Left lung (tissue), 14 donors: ENCODE measurements at places on chromosomes 3 and 15. TPM values are rescaled to one million over a fixed set of nuclear protein-coding genes. Genes with fewer than 3 reads are reported as not detected.
A peak's percentile ranks its signal among the peaks of the same experiment; 100 is the strongest.

GRCh38 chr3:143109861-143110260, 9.7 kb upstream of the CHST2 start:
- DNase-seq, result no peak

GRCh38 chr15:65468229-65468909, 45.6 kb upstream of the IGDCC4 start:
- DNase-seq, result no peak

DNA sequence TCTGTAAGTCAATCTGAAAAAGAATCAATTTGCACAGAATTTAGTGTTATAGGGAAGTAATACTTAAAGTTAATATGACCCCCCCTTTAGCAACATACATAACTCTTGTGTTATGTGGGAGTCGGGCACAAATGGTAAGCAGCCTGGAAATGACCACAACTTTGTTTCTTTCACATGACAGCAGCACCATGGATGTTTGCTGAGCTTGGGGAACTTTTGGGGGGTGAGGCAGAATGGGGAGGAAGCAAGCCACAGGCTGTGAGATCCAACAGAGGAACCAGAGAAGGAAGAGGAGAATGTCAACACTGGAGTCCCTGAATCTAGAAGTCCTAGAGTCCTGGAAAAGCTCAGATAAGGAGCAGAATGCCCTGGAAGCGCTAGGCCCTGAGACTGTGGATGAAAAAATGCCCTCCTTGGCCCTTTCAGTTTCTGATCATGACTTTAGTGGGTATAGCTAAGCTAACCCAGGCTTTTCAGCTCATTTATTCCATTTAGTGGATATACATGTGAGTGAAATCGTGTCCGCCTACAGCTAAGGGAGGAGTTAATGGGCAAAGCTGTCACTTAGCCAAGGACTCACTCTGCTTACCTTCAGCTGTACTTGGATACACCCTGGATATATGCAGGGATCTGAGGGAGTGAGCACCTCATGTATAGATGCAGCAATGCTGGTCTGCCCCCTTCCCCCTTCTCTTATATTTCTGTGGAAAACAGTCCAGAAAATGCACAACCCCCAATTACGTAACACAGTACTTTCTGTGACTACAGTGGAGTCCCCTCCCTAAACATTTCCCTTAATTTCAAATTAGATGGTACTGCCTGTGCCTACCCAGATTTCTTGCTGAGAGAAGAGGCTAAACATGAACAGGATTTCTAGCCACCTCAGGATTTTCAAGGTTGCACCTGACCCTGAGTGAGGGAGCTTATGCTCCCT, 39.1 kb downstream of the CFAP91 start:
- DNase-seq, result no peak

- no peak for DNase-seq
These were observed 23.9 kb upstream of the SLTM start for GRCh38 chr15:58957101-58957973.

DNA sequence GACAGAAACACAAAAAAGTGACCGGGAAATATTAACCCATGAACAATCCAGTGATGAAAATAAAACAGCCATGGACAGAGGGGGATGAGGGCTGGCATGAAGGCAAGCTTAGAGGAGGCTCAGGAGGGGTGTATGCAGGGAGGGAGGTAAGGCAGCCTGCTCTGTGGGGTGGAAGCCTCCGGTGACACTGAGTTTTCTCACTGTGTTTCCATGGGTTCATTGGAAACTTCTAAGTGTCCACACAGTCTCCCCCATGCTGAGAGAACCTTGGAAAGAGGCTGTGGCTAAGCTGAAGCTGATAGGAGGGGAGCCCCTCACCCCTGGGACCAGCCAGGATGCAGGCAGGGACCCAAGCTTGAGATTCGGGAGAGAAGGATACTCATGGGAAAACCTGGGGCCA, 6.8 kb upstream of the SKOR1 start:
- DNase-seq, result no peak

DNA sequence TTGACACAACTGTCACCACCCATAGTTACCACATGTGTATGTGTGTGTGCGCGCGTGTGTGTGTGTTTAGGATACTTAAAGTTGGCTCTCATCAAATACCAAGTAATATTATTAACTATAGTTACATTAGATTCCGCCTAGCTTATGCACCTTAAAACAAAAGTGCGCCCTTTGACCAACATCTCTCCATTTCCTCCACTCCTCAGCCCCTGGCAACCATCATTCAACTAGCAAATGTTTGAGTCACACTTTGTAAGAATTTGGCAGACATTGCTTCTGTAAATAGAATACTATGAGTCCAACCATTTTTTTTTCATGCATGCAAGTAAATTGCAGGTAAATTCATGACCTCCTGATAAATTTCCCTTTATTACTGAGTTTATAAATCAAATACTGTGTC, 169.3 kb downstream of the GBE1 start:
- no peak for DNase-seq

- no peak for DNase-seq
These were observed 65.4 kb upstream of the PFN2 start for GRCh38 chr3:150035910-150036612.

DNA sequence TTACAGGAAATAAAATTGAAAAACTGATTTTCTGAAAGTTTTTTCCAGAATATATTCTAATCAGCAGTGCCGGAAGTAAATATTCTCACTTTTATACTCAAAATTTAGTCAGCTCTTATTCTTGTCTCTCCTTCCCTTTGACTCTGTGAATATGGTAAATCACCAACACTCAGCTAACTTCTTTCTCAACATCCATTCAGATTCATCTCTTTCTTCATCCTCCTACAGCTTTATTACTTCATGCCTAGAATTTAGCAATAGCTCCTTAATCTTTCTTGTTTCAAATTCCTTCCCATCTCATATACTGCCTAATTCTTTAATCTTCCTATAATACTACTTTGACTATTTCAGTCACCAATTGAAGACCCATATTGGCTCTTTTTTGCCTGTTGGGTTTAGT, 67.9 kb downstream of the FGF7 start:
- DNase-seq, result no peak

- DNase-seq, result no peak
These were observed 28.4 kb downstream of the P3H2 start for GRCh38 chr3:190092250-190092649.

- DNase-seq, result no peak
These were observed 276.0 kb downstream of the MFSD1 start for GRCh38 chr3:159077860-159078259.

GRCh38 chr3:68072062-68072461, 417.6 kb upstream of the SUCLG2 start:
- no peak for DNase-seq

DNA sequence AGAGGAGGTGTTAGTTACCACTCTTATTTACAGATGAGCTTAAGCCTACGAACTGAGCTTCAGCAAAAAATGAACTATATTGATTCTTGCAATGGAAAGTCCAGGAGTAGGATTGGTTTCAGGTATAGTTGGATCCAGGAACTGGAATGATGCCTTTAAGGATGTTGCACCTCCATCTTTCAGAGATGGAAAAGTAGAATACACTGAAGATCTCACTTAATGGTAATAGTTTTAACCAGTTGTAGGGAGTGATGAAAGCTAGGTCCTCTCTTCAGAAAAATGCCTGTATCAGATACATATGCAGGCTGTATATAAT, 2.5 kb downstream of the SLC28A1 start:
- DNase-seq, result no peak

GRCh38 chr3:75332794-75333193, 331.3 kb upstream of the FRG2C start:
- DNase-seq, result peak; percentile 81

GRCh38 chr3:22159004-22159695, 408.1 kb upstream of the ZNF385D start:
- DNase-seq, result no peak

C3orf85 gene
- polyA plus RNA-seq, result not detected

GRIP2 gene
- polyA plus RNA-seq, result 1.4 TPM

STXBP5L gene
- polyA plus RNA-seq, result 0.27 TPM

ISLR gene
- polyA plus RNA-seq, result 60.1 TPM

SCN5A gene
- polyA plus RNA-seq, result 0.97 TPM

PEX5L gene
- polyA plus RNA-seq, result 0.48 TPM
